ENCODE measurements at places on chromosomes 1 and 21. TPM values are rescaled to one million over a fixed set of nuclear protein-coding genes. Genes with fewer than 3 reads are reported as not detected.

RRAGC gene
- 8.8 TPM for polyA plus RNA-seq

LHX4 gene
- not detected for polyA plus RNA-seq

KIF21B gene
- 0.55 TPM for polyA plus RNA-seq

GIPC2 gene
- 0.33 TPM for polyA plus RNA-seq

SIK1 gene
- not detected for polyA plus RNA-seq

CSF1 gene
- polyA plus RNA-seq, result 5.0 TPM

SLC9C2 gene
- polyA plus RNA-seq, result not detected

SMCP gene
- polyA plus RNA-seq, result not detected

DNA sequence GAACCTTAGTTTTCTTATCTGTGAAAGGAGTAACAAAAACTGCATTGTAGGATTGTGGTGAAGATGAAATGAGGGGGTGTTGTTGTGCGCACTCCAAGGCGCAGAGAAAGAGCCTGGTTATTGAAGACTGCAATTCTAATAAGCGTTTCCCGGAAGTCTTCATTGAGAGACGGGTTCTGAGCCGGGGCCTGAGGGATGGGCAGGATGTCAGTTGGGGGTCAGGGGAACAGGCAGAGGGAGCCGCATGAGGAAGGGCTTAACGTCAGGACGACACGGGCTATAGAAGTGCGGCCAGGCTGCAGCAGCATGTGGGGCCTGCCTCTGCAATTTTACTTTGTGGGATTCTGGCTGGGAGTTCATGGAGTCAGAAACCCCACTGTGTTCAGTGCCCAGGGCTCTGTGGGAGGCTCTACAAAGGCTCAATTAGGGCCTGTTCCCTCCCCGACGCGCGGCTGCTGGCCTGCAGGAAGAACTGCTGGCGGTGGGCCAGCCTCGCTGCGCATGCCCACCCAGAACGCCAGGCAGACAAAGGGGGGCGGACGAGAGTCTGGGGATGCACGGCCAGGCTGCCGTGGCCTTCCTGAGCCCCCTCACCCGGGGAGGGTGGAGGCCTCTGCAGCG lies 20.7 kb downstream of the TRIM62 start:
- no peaks in the 10 kb centered on the region for H3K27me3 ChIP-seq
- no peaks in the 10 kb centered on the region for H3K4me1 ChIP-seq
- H3K4me3 ChIP-seq, result no peak overlapping the region
- peaks cover 13% of the 10 kb centered on the region for H3K36me3 ChIP-seq
- DNase-seq, result no peak
- H3K27ac ChIP-seq, result no peak overlapping the region

DNA sequence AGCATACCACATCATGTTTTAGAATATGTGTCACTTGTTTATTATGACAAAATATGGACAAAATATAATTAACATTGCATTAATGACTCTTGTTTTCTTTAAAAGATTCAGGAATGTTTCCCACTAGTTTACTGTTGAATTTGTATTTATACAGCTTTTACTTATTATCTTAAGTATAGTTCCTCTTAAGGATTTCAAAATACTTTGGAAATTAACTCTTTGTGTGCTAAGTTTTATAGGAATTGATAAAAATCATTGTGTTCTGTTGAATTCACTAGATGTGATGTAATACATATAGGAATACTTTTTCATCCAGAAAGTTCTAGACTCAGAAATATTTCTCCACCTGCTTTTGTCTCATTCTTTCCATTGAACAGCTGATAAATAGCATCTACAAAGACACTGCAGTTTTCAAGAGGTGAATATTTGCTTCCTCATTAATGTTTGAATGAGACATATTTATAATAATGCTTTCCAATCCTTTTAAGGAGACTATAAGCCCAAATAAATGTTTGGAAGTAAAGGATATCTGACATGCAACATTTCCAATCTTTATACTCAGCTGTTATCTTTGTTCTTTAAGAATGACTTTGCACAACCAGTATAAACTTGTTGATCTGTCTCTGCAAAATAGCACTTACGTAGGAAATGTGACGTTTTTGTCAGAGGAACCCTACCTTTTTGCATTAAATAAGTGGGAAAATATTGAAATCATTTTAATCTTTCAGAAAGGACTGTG lies 38.4 kb upstream of the SAMSN1 start:
- no peak for DNase-seq
- no peaks in the 10 kb centered on the region for H3K27me3 ChIP-seq
- H3K4me1 ChIP-seq, result peaks cover 11% of the 10 kb centered on the region
- H3K4me3 ChIP-seq, result no peak overlapping the region
- no peaks in the 10 kb centered on the region for H3K36me3 ChIP-seq
- no peak overlapping the region for H3K27ac ChIP-seq

DNA sequence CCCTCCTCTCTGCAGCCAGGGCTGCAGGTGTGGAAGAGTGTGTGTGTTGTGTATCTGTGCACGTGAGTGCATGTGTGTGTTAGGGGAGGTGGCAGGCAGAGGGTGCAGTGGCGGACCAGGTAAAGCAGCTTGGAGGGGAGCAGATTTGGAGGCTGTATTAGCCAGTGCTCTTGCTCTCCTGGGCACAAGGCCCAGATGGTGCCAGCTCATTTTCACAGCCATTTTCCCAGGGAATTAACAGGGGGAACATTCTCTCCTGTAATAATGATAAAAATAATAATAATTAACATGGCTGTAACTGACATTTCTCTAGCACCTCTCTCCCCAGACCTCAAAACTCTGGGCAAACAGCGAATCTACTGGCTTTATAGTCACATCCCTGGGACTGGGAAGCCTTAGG lies 43.6 kb downstream of the LRRN2 start:
- H3K36me3 ChIP-seq, result no peaks in the 10 kb centered on the region
- H3K4me3 ChIP-seq, result no peak overlapping the region
- no peaks in the 10 kb centered on the region for H3K27me3 ChIP-seq
- no peak for DNase-seq

DNA sequence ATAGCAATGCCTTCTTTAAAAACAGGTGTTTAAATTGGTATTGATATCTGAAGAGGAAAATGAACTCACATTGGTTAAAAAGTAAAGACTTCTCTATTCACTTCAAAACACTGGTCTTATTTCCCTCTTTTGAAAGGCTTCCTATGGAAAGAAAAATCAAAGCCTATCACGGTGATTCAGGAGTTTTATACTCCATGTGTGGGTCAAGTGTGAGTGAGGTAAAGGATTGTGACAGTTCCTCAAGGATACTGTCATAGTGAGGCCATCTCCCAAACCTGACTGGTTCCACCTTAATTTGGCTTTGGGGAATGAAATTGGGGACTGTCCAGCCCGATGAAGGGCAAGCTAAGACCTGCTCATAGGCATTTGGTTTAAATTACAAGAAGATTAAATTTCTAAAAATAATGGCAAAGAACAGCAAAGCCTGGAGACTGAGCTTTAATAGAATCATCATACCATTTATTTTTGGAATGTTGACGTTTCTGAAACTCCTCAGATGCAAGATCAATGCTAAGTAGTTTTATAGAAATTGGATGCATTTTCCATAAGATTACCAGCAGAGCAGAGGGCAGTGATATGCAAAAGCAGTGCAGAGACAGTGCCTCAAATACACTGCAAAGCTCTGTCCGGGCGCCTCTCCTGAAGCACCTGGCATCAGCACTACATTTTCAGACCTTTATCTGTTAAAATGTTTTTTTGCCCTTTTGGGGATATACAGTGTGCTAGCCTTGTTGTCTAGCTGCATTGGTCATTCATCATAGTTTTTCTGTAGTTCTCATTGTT lies 302.1 kb upstream of the SGIP1 start:
- H3K27me3 ChIP-seq, result no peaks in the 10 kb centered on the region
- no peaks in the 10 kb centered on the region for H3K36me3 ChIP-seq
- no peak overlapping the region for H3K4me3 ChIP-seq
- DNase-seq, result no peak
- no peaks in the 10 kb centered on the region for H3K4me1 ChIP-seq
- H3K27ac ChIP-seq, result no peak overlapping the region

GRCh38 chr1:6332821-6333220 lies 60.7 kb downstream of the ACOT7 start:
- no peaks in the 10 kb centered on the region for H3K36me3 ChIP-seq
- no peaks in the 10 kb centered on the region for H3K27me3 ChIP-seq
- H3K4me3 ChIP-seq, result no peak overlapping the region
- no peak overlapping the region for H3K27ac ChIP-seq
- no peak for DNase-seq

DNA sequence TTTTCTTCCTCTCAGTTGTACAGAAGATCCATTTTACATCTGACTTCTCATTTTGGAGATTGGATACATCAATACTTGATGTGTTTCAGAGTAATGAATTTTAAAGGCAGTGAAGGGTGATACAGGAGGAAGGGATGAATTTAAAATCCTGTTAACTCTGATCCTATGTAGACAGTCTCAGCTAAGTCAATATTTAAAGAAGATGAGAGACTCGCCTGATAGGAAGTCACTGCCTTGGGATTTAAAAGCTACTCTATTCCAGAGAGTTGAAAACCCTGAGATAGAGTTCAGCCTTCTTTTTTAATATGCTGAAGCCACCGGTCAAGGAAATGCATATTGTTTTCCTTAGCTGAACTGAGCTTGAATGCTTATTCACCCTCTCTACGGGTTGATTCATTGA lies 42.7 kb downstream of the HUNK start:
- no peak for DNase-seq
- no peaks in the 10 kb centered on the region for H3K27me3 ChIP-seq
- no peak overlapping the region for H3K4me3 ChIP-seq
- H3K36me3 ChIP-seq, result no peaks in the 10 kb centered on the region
- no peaks in the 10 kb centered on the region for H3K4me1 ChIP-seq

DNA sequence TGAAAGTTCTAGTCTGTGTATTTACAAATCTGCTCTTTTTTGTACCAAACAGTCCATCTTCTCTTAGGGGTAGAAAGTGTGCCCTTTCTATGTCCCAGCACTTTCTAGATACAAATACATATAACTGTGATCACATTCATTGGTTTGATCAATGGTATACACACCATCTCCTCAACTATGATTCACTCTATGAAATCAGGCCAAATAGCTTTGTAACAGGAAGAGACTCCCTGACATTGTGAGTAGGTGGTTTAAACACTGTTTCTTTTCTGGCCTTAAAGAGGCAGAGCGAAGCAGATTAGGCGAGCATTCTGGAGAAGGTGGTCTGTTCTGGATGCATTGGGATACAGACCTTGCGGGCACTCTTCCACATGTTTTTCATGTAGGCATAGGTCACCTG lies 39.3 kb upstream of the EXOSC10 start:
- H3K36me3 ChIP-seq, result peaks cover 30% of the 10 kb centered on the region
- H3K27me3 ChIP-seq, result no peaks in the 10 kb centered on the region
- DNase-seq, result no peak
- H3K27ac ChIP-seq, result no peak overlapping the region
- no peaks in the 10 kb centered on the region for H3K4me1 ChIP-seq
- H3K4me3 ChIP-seq, result no peak overlapping the region

- no peaks in the 10 kb centered on the region for H3K36me3 ChIP-seq
- no peaks in the 10 kb centered on the region for H3K27me3 ChIP-seq
- H3K27ac ChIP-seq, result no peak overlapping the region
- DNase-seq, result no peak
Measured at GRCh38 chr1:189180057-189180456, 1297.6 kb downstream of the BRINP3 start.

DNA sequence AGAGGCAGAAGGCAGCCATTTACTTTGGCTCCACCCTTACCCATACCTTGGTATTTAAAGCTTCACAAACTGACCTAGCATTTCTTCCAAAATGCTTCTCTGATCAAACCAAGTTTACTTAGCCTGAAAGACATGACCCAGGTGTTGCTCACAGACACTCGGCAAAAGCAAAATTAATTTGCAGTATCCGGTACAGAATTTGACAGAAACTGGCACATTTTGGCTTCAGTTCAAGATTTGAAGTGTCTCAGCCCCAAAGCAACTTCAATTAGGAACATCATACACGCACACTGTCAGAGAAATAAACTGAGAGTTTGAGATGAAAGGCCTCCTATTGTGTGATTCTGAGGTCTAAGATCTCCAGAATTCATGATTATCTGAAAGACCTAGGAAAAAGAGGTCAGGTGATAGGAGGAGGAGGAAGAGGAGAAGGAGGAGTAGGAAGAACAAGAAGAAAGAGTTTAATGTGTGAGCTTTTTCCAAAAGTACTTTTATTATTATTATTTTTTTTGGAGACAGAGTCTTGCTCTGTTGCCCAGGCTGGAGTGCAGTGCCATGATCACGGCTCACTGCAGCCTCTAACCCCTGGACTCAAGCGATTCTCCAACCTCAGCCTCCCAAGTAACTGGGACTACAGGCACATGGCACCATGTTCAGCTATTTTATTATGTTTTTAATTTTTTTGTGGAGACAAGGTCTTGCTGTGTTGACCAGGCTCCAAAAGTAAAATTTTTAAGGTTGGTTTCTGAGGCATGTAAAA lies 143.6 kb downstream of the SLC45A1 start:
- no peak for DNase-seq
- H3K27ac ChIP-seq, result no peak overlapping the region
- H3K4me3 ChIP-seq, result no peak overlapping the region
- H3K27me3 ChIP-seq, result no peaks in the 10 kb centered on the region

- H3K36me3 ChIP-seq, result no peaks in the 10 kb centered on the region
- H3K4me3 ChIP-seq, result peak overlapping the region; percentile 71
- H3K4me1 ChIP-seq, result peaks cover 7% of the 10 kb centered on the region
- H3K27me3 ChIP-seq, result no peaks in the 10 kb centered on the region
- H3K27ac ChIP-seq, result peak overlapping the region; percentile 61
Measured at GRCh38 chr1:11664336-11665065, 501 bp downstream of the FBXO6 start.

DNA sequence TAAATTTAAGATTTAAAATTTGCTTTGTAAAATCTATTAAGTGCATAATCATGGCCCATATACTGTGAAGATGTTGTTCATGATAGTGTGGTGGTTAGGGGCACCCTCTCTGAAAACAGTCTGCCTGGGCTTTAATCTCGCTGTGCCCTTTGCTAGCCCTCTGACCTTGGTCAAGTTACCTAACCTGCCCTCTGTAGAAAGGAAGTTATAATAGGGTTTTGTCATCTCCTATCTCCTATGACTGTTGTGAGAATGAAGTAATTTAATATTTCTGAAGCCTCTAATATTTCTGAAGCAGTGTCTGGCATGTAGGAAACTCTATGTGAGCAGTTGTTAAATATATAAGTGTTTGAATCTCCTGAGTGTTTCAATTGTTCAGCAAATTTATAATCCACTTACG lies 116.6 kb upstream of the IVNS1ABP start:
- H3K27me3 ChIP-seq, result no peaks in the 10 kb centered on the region
- no peak overlapping the region for H3K4me3 ChIP-seq
- H3K4me1 ChIP-seq, result peaks cover 5% of the 10 kb centered on the region
- H3K36me3 ChIP-seq, result no peaks in the 10 kb centered on the region

GRCh38 chr1:18583326-18583941 lies 47.2 kb upstream of the PAX7 start:
- DNase-seq, result no peak
- no peak overlapping the region for H3K27ac ChIP-seq
- H3K27me3 ChIP-seq, result no peaks in the 10 kb centered on the region

GRCh38 chr1:243261390-243261789 lies 5.5 kb downstream of the SDCCAG8 start:
- H3K36me3 ChIP-seq, result no peaks in the 10 kb centered on the region
- no peak overlapping the region for H3K4me3 ChIP-seq
- H3K4me1 ChIP-seq, result peaks cover 14% of the 10 kb centered on the region

GRCh38 chr1:78224861-78225552 lies 179.2 kb downstream of the GIPC2 start:
- no peak overlapping the region for H3K4me3 ChIP-seq
- DNase-seq, result no peak
- H3K36me3 ChIP-seq, result no peaks in the 10 kb centered on the region
- no peaks in the 10 kb centered on the region for H3K4me1 ChIP-seq
- no peaks in the 10 kb centered on the region for H3K27me3 ChIP-seq

GRCh38 chr1:219797009-219797408 lies 131.3 kb downstream of the SLC30A10 start:
- no peak overlapping the region for H3K27ac ChIP-seq
- DNase-seq, result no peak
- no peaks in the 10 kb centered on the region for H3K36me3 ChIP-seq
- no peaks in the 10 kb centered on the region for H3K27me3 ChIP-seq
- H3K4me1 ChIP-seq, result no peaks in the 10 kb centered on the region
